ENCODE measurements at places on chromosomes 1 and 21.
A peak's percentile ranks its signal among the peaks of the same experiment; 100 is the strongest.

DNA sequence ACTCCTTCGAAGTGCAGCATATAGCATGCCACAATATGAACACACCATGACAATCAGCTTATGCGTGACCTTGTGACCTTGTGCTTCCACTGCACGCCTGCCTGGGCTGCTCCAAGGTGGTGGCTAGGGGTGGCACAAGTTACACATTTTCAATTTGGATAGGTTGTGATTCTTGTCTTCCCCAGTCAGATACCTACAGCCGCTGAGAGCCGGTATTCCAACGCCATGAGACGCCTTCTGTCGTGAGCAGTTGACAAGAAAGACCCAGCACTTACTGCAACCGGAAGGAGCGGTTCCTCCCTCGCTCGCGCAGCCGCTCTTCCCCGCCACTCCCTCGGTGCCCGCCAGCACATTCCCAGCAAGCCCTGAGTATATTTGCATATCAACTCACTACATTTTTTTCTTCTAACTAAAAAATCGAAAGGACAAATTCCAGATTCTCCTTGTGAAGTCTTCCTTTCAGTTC, 359 bp upstream of the RNU11 start:
- peak; percentile 96 for DNase-seq

GRCh38 chr1:218330043-218330623, 15.0 kb upstream of the TGFB2 start:
- DNase-seq: no peak

DNA sequence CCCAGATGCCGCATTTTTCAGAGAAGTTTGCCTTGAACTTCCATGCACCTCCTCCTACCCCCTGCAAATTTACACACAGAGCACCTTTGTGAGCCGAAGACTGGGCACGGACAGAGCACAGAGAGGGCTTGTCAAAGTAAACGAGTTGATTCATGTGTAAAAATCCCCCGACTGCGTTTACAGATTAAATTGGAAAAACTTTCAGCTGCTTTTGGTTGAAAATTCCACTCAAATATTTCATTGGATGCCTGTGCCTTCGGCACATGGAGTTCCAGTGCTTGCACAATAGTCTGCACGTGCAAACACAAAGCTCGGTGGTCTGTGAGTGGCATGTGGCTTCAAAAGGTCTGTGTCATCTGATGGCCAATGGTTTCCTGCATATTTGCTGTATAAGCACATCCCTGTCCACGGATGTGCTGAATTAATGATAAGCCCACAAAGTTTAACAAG, 177.5 kb downstream of the SETD4 start:
- DNase-seq: no peak

GRCh38 chr1:85447006-85447943, 17.7 kb downstream of the DDAH1 start:
- no peak for DNase-seq

DNA sequence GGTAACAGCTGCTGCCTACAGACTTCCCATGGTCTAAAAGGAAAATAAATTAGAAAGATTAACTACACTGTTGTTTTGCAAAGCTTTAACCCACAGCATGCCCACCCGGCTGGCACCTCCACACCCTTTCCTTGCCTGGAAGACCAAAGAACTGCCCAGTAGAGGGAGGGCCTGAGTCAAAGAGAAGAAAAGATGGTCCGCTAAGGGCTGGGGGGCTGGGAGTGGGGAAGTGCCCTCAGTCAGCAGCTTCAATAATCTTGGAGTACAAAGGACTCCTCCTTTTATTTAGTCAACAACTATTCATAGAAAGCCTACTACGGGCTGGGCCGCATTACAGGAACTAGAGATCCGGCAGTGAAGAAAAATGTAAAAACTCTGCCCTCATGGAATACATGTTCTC, 40.6 kb downstream of the ERI3 start:
- no peak for DNase-seq

GRCh38 chr1:53220962-53221286, 490 bp upstream of the CZIB start:
- DNase-seq: no peak

DNA sequence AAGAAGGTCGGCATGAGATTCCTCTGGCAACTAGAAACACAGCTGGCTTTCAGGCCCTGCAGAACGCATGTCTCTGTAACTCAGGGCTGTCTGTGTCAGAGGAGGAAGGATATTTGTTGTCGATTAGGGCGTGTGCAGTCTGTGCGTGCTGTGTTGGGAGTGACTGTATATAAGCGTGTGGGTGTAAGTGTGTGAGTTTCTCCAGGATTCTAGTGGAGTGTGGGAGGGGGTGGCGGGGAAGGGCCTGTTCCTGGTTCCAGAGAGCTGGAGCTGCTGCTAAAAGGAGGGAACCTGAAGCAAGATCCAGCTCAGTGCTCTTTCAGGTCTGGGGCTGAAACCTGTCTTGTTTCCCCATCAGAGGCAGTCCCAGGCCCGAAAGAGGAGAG, 74.3 kb downstream of the SLC16A1 start:
- DNase-seq: no peak

GRCh38 chr21:18153063-18153462, 91.6 kb upstream of the CHODL start:
- DNase-seq: no peak

GRCh38 chr1:77095236-77095635, 124.0 kb downstream of the PIGK start:
- DNase-seq: no peak

DNA sequence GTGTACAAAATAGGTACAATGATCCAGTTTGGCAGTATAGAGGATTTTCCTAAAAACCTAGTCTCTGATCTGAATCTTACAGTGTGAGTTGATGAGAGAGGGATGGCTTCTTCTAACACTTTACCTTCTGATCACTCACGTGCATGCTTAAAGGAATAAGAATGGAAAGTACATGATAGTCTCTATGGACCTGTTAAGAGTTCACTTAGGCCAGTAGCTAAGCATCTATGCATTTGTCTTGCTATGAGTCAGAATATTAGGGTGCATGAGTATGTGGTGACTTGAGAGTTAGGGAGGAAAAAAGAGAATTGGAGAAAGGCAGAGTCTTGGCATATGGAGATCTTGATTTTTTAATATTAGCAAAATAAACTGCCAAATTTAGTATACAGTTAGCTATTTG, 206.3 kb downstream of the COL11A1 start:
- no peak for DNase-seq

- DNase-seq: no peak
Observed at GRCh38 chr1:115121793-115122192, 32.5 kb upstream of the TSPAN2 start.

DNA sequence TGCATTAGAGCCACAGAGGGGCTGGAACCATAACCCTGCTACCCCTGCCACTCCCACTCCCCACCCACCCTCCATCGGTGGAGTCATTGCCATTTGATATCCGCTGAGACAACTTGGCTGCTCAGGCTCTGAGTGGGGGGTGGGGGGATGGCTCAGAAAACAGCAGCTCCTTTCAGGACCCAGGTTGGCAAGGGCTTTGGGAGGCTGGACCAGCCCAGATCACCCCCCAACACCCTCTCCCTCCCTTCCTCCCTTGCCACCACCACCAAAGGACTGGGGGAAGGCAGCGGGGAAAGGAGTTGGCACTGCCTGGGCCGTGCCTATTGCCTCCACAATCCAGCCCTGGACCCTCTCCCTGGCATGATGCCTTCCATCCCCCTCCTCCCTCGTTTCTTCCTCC, 1.7 kb downstream of the KCNJ10 start:
- no peak for DNase-seq

DNA sequence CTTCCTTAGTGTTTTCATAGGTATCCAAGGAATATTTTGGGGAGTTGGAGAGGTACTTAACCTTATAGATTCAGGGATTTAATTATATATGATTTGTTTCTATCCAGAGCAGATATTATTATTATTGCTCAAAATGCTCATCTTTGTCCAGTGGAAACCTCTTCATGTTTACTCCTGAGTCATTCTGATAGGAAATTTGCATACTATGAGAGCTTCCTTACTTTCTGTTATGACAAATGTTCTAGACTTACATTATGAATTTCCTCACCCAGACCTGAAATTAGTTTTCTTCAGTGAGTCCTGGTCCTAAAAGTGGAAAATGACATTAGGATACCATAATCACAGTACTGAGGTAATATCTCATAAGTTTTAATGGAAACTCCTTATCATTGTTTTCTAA, 57.5 kb upstream of the PLPPR5 start:
- no peak for DNase-seq

- DNase-seq: no peak
Observed at GRCh38 chr1:164785841-164786534, 227.0 kb downstream of the PBX1 start.

DNA sequence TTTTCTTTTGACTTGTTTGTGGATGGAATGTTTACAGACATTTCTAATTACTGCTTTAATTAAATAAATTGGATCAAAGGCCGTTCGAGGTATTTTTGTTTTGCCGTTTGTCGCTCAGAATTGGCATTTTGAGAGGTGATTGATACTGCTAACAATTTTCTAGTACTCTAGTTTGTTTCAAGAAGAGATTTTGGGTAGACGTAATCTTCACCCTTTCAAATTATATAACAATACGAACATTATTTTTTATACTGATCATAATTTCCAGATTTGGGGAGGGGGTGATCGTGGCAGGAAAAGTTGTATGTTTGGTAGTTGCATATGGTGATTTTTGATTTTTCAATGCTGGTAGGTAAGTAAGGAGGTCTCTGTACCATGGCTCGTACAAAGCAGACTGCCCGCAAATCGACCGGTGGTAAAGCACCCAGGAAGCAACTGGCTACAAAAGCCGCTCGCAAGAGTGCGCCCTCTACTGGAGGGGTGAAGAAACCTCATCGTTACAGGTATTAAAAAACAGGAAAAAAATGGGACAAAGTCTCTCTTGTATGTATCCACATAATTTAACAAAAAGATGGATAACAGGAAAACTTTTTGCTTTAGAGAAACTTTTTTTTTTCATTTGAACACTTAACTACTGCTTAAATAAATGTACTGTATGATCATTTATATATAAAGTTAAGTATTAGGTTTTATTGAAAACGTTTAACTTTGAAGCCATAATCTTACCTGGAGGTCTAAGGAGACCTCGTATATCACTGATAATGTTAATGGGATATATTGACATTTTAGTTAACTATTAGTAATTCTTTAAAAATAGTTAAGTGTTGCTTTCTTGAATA, 1.7 kb downstream of the H3-3A start:
- peak; percentile 30 for DNase-seq

GRCh38 chr1:187626056-187626455, 797.3 kb downstream of the PLA2G4A start:
- no peak for DNase-seq

DNA sequence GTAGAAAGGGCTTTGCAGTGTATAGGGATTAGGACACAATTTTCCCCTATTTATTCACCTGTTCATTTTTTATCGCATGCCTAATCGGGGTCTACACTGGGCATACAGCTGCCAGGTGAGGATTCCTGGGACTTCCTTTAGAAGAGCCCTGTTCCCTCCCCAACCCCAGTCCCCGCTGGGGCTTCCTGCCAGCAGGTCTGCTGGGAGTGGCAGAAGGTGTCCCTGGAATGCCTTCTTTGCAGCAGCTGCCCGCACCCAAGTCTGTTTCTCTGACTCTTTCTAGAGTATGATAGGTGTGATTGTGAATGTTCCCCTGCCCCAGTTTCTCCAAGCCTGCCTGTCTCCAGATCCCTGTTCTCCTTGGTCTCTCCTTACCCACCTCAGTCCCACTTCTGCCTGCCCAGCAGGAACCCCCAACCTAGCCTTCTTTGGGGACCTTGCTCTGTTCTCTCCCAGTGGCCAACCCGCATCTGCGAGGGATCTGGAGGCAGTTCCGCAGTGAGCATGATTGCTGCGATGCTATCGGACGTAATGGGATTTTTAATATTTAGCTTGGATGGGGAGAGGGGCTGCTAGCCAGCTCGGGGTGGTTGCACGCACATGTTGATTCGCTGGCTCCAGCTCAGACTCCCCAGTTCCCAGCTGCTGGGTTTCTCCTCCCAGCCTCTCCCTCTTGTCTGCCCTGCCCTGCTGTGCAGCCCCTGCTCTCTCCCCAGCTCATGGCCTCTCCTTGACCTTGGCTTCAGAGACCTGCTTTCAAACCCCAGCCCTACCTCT, 79.8 kb downstream of the EPHB2 start:
- DNase-seq: no peak

GRCh38 chr1:41920658-41921057, 1.9 kb upstream of the HIVEP3 start:
- DNase-seq: no peak

DNA sequence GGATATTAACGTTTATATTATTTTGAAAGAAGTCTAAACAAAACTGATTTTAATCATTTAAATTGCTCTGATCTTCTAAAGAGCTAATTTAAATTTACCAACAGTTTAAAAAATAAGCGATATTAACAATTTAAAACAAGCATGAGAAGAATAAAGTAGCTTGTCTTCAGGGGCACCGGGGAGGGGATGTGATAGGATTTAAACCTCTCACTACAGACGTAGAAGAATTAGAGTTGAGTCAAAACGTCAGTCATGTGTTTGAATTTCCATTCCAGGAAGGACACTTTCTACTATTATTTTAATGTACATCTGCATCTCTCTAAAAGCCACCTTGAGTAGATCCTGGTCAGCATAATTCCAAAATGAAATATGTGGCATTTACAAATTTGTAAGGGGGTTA, 58.2 kb upstream of the TPTE start:
- no peak for DNase-seq

GRCh38 chr1:52157582-52157981, 15.7 kb downstream of the ZFYVE9 start:
- no peak for DNase-seq

DNA sequence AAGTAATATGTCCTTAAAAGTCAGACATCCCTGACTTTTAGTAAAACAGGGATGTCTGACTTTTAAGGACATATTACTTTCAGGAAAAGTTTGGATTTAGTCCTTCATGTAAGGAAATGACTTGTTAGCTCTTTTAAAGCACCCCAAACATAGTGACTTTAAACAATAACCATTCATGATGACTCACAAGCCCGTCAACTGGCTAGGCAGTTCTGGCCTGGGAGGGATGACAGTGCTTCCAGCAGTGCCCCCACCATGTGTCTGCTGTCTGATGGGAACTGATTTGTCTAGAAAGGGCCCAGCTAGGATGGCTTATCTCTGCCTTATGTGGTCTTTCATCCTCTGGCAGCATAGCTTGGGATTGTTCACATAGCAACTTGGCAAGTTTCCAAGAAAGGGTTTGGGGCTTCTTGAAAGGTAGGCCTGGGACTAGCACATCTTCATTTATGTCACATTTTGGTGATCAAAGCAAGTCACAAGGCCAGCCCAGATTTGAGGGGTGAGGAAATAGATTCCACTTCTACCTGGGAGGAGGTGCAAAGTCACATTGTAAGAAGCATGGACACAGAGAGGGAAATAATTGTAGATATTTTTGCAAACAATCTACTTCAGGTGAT, 143.5 kb downstream of the C1orf94 start:
- no peak for DNase-seq

GRCh38 chr21:16037421-16037955, 307.7 kb downstream of the USP25 start:
- DNase-seq: no peak

GRCh38 chr1:9792156-9793042, 31.4 kb downstream of the CLSTN1 start:
- no peak for DNase-seq

Measured in GM06990 (cell line).